ENCODE measurements at places on chromosomes 16 and 17.
A peak's percentile ranks its signal among the peaks of the same experiment; 100 is the strongest.

- peak; percentile 1 for DNase-seq
These were observed 126.1 kb upstream of the PLCG2 start for GRCh38 chr16:81652798-81653505.

GRCh38 chr16:31452631-31453106, 6.6 kb upstream of the ARMC5 start:
- no peak for DNase-seq

DNA sequence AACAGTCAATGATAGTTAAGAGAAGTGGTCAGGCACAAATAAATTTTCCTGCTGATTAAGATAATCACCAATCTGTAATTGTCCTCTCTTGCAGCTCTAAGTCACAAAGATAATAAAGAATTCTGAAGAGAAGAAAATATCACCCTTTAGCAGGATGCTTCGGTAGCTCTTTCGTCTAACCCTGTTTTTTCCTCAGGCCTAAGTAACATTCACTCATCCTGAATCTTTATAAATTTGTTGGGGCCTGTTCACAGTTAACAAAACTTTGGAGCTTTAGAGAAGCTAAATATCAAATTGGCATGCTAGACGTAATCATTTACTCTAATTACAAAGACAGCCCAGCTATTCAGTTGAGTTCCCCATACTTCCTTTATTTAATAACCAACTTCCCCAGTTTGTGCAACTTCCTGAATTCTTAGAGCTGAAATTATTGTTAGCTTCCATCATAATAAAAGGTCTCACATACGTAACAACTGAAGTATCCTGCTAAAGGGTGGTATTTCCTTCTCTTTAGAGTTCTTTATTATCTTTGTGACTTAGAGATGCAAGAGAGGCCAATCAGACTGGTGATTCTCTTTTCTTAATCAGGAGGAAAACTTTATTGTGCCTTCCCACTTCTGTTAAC, 118.6 kb downstream of the TANGO6 start:
- DNase-seq: no peak

- no peak for DNase-seq
These were observed 80.2 kb downstream of the WWOX start for GRCh38 chr16:78179666-78180065.

DNA sequence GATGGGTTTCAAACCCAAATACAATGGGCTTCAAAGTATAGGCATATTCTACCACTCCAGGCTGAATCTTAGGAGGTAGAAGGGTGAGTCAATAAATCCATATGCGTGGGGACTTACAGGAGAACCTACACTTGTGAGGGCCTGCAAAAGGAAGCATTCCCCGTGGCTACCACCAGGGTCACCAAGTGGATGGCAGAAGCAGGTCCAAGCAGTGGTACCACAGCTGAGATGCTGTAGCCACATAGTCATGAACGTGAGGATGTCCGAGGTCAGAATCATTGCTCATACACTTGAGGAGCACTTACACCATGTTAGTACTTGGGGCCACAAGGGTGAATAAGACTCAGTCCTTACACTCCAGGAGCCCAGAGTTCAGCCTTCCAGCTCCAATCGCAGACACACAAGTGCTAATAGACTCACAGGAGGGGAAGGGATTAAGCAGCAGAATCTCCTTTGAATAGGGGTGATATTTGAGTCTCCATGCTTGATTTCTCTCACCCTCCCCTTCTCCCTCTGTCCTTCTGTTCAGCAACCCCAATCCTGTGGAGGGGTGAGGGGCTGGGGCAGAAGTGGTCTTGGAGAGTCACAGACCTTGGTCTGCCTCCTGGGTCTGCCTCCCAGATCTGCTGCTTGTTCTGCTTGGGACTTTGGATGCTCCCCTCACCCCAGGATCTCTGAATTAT, 42.5 kb upstream of the ASIC2 start:
- no peak for DNase-seq

All from NCI-H1930 (cell line).